Pons (tissue), 1 donor: ENCODE measurements at places on chromosomes 4 and X.

DNA sequence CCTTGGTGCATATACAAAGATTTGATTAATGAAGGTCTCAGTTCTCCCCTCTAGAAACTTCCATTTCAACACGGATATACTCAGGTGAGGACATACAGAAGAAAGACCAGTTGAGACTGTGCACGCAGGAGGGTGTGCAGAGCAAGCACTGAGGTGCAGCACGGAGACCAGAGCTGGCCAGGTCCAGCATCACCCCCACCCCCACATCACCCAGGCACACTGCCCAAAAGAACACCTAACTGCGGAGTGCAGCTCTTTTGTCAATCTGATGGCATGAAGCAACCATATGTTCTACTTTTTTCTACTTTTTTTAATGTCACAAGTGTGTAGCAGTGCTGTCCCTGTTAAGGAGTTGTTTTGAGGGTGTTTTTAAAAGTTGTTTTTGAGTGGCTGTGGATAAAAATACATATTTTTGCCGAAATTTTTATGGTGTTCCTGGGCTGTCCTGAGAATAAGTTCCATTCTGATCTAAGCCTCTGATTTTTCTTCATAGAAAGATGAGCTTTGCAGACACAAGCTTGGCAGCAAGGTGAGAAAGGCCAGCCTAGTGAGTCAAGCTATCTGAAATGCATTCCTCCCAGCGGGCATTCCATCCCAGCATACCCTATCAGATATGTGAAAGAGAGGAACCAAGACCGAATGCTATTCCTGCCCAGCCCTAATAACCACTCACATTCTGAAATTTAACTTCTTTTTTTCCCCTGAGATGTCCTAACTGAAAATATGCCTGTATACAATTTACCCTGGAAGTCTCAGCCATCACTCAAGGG, 173.7 kb downstream of the PTTG2 start:
- no peak for DNase-seq

- DNase-seq, result no peak
Measured at GRCh38 chr4:61924131-61924530, 724.0 kb downstream of the ADGRL3 start.

DNA sequence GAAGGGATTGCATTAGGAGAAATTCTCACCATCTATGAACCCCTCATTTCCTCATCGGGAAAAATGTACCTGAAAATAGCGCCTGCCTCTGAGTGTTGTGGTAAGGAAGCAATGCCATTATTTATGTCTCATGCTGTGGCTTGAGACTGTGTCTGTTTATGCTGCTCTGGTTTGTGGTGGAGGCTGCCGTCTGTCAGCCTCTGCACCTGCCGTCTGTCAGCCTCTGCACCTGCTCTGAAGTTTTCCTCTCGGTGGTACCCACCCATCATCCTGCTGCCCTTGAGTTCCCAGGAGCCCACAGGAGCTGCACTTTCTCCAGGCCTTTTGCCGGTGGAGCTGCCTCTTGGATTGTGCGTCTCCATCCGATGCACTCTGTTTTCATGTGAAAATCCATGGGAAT, 68.5 kb upstream of the PPP2R3B start:
- DNase-seq, result no peak

DNA sequence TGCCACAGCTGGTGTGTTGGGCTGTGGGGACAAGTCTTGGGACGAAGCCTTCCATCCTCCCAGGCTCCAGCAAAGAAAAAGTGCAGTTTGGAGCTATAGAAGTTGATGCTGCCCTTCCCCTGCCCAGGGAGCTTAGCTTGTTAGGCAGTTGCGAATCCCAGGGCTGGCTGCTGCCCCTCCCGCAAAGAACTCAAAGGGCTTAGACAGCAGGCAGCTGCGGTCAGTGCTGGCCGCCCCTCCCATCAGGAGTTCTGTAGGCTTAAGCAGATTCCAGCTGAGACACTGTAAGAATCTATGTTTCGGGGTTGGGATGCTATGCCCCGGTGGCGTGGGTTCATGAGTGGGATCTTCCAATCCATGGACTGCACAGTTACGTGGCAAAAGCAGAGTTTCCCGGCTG, 956.7 kb downstream of the GLUD2 start:
- DNase-seq, result no peak

- no peak for DNase-seq
Measured at GRCh38 chrX:120697053-120697452, 67.2 kb upstream of the C1GALT1C1 start.

GRCh38 chr4:38523054-38523453, 140.9 kb upstream of the KLF3 start:
- no peak for DNase-seq

GRCh38 chr4:183471946-183472708, 27.7 kb downstream of the CDKN2AIP start:
- peak; percentile 87 for DNase-seq

GRCh38 chr4:30989508-30989907, 269.3 kb downstream of the PCDH7 start:
- no peak for DNase-seq

GRCh38 chr4:6343939-6344408, 74.3 kb downstream of the WFS1 start:
- no peak for DNase-seq

DNA sequence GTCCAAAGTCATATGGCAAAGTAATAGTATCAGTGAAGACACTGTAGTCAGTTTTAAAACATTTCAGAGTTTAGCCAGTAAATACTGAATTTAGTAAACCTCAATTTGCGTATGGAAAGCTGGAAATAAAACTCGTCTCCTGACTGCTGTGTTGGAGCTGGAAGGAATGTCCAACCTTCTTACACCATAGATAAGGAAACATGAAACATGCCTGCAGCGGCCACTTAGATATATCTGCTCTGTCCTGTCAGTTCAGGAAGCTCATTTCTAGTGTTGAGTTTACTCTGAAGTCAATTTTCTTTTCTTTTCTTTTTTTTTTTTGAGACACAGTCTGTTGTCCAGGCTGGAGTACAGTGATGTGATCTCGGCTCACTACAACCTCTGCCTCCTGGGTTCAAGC, 21.2 kb downstream of the ARHGAP10 start:
- DNase-seq, result no peak

GRCh38 chrX:134870419-134870818, 120.4 kb upstream of the SMIM10 start:
- no peak for DNase-seq

GRCh38 chr4:80492761-80493160, 157.2 kb downstream of the CFAP299 start:
- DNase-seq, result no peak

DNA sequence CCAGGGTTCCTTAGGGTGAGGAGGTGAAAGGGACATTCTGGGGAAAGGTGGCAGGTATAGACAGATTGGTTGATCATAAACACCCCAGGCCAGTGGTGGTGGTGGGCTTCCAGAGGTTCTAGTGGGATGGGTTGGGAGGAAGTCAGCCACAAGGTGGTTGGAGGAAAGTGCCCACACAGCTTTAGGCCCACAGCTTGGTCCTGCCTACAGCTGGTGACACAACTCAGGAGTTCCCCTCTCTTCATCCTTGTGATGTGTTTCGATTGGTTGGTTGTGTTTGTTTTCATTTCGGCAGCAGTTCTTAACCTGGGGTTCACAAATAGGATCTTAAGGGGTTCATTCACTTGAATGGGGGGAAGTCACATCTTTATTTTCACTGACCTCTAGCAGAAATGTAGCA, 157.0 kb downstream of the TMEM164 start:
- DNase-seq, result no peak

GRCh38 chr4:95540227-95540626, 8.5 kb downstream of the UNC5C start:
- peak; percentile 74 for DNase-seq

DNA sequence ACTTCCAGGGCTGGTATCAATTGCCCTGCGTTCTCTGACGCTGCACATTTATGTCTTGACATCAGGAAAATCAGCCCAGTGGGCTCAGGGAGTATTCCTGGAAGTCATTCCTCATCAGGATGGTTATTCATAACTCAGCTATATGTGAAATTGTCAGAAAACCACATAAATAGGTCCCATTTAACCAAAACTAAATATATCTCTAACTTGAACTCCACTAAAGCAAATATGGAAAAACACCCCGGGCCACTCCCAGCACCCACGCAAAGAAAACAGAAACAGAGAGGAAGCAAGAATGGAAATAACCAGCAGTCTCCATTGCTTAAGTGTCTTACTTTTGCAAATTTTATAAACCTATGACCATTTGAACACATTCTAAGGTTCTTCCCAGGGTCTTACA, 112.0 kb downstream of the IRF2 start:
- DNase-seq, result no peak

DNA sequence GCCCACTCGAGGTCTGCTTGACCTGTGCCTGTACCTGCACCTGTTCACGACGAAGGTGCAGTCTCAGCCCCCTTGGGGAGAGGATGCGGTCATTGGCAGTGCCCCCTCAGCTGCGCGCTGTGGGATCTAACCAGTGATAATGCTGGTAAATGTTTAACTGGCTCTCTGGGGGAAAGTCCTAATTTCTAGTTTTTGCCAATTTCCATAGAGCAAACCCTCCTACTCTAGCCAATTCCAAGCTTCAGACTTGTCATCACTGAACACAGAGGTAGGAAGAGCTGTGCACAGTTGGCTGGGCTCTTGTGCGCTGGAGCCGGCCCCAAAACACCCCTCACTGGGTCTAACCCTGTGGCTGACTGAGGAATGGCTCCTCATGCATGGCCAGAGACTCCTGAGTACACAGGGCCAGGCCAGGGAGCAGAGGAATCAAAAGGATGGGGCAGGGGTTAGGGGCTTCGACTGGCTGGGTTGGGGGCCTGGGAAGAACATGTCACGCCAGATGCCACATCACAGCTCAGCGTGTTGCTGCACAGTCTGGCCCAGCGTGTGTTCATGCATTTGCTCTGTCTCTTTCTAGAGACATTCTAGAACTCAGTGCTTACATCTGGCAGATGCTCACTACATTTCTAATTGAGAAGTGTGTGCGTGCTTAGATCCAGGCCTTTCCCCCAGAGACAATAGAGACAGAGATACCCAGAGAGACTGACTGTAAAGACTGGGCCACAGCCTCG, 270.8 kb downstream of the BCOR start:
- DNase-seq, result no peak

DNA sequence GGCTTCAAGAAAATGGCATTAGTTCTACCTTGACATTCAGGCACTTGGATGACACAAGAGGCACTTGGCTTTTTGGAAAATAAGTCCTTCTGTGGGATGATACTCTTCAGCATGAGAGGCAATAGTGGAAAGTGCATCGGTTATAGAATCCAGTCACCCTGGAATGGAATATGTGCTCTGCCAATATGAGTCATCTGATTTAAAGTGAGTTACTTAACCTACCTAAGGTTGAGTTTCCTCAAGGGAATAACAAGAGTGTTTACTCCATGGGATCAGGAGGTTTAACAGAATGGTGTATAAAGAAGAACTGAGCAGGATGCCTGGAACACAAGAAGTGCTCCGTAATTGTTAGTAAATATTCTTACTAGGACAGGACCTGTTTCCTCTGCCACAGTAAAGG, 10.7 kb downstream of the SLC39A8 start:
- DNase-seq, result no peak

DNA sequence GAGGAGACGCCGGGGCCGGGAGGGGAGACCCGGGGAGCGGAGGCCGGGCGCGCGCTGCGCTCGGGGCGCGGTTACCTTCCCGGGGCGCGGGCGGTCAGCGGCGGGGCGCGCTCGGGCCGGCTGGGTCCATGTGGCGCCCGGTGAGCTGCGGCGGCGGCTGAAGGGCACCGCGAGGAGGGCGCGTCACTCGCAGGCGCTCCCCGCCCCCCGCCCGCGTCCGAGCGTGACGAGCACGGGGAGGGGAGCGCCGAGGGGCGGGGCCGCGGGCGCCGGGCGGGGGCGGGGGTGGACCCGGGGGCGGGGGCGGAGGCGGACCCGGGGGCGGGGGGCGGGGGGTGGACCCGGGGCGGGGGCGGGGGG, at the start of gene CPLX1:
TSS of gene CPLX1 (minus strand) at position 159 of the 360 bp plus-strand sequence. CDS start 1,607 bp downstream, outside the sequence.
- DNase-seq, result no peak

DNA sequence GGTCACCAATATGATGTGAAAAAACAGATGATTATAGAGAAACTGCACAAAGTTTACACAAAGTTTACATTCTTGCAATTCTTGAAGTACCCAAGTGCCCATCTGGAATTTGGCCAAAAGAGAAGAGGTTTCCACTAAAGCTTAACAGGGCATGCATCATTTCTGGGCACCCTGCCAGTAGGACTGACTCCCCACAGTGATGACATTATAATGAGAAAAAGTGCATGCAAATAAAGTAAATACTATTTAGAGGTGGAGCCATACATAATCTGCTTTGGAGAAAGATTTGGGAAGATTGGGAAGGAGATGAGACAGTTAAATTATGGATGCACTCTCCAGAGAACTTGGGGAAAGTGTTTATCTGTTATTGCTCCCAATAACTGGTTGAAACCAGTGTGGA, 93.7 kb upstream of the TRPC3 start:
- no peak for DNase-seq

DNA sequence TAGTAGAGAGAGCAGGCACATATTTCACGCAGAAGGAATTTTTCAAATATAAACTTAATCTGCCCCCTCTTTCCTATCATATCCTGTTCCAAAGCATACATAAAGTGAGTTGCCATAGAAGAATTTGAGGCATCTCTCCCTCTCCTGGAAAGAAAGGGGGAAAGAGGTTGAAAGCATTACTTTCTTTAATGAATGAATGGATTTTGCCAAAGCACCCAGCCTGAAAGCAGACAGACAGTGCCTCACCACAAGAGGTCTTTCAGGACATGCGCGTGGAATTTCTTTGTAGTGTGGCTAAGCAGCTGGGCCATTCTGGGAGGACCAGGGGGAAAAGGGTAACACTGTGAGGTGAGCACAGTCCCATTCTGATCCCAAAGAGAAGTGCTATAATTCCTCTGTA, 651.4 kb downstream of the IQCM start:
- DNase-seq, result no peak

DNA sequence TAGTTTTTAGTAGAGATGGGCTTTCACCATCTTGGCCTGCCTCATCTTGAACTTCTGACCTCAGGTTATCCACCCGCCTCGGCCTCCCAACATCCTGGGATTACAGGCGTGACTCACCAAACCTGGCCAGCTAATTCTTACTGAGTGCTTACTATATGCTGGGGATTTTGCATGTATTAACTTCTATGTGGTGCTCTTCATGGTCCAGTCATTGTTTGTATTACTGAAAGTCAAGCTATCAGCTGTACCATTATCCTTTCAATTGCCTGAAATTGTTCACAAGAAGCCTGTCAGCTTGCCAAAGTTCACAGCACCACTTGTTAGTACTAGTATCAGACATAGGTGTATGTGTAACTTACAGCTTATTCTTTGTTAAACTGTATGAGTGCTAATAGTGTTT, 1272.1 kb downstream of the ARAP2 start:
- DNase-seq, result no peak

GRCh38 chr4:90028460-90028859, 98.7 kb upstream of the CCSER1 start:
- no peak for DNase-seq

- DNase-seq, result no peak
Measured at GRCh38 chrX:14753441-14753840, 119.4 kb downstream of the FANCB start.

GRCh38 chr4:102022343-102022742, 231.8 kb downstream of the BANK1 start:
- no peak for DNase-seq

GRCh38 chr4:18319431-18319830, 297.9 kb upstream of the LCORL start:
- DNase-seq, result no peak

- DNase-seq, result no peak
Measured at GRCh38 chr4:40587826-40588225, 41.8 kb downstream of the RBM47 start.
